ENCODE measurements at places on chromosomes 2 and 18. TPM values are rescaled to one million over a fixed set of nuclear protein-coding genes. Genes with fewer than 3 reads are reported as not detected.
A peak's percentile ranks its signal among the peaks of the same experiment; 100 is the strongest.

Gene RUFY4
- polyA plus RNA-seq: not detected

- no peak overlapping the region for H3K4me3 ChIP-seq
- H3K27me3 ChIP-seq: no peaks in the 10 kb centered on the region
- H3K27ac ChIP-seq: peak overlapping the region; percentile 47
- DNase-seq: no peak
Observed at GRCh38 chr2:195613922-195614321, 43.1 kb upstream of the SLC39A10 start.

- peak overlapping the region; percentile 100 for H3K4me3 ChIP-seq
- peaks cover 16% of the 10 kb centered on the region for H3K36me3 ChIP-seq
- peak; percentile 73 for DNase-seq
Observed at GRCh38 chr2:20448246-20448976, 1.5 kb downstream of the RHOB start.

- no peaks in the 10 kb centered on the region for H3K4me1 ChIP-seq
- no peak overlapping the region for H3K27ac ChIP-seq
- no peaks in the 10 kb centered on the region for H3K27me3 ChIP-seq
- no peaks in the 10 kb centered on the region for H3K36me3 ChIP-seq
- no peak for DNase-seq
- no peak overlapping the region for H3K4me3 ChIP-seq
Observed at GRCh38 chr2:134763164-134763710, 44.4 kb upstream of the TMEM163 start.

- no peaks in the 10 kb centered on the region for H3K4me1 ChIP-seq
- H3K27me3 ChIP-seq: no peaks in the 10 kb centered on the region
- H3K36me3 ChIP-seq: no peaks in the 10 kb centered on the region
- H3K27ac ChIP-seq: no peak overlapping the region
Observed at GRCh38 chr2:72027426-72028161, 120.1 kb downstream of the CYP26B1 start.

GRCh38 chr18:55321265-55322177, 266.5 kb downstream of the TCF4 start:
- H3K27ac ChIP-seq: peak overlapping the region; percentile 89
- H3K27me3 ChIP-seq: no peaks in the 10 kb centered on the region
- H3K4me1 ChIP-seq: peaks cover 17% of the 10 kb centered on the region
- no peaks in the 10 kb centered on the region for H3K36me3 ChIP-seq

GRCh38 chr18:46866523-46866922, 50.8 kb downstream of the PIAS2 start:
- no peak overlapping the region for H3K4me3 ChIP-seq
- H3K27ac ChIP-seq: no peak overlapping the region
- no peaks in the 10 kb centered on the region for H3K4me1 ChIP-seq
- DNase-seq: no peak
- no peaks in the 10 kb centered on the region for H3K36me3 ChIP-seq
- no peaks in the 10 kb centered on the region for H3K27me3 ChIP-seq

Gene ARHGAP25
- 2.8 TPM for polyA plus RNA-seq

GRCh38 chr2:232504438-232504837, 15.8 kb upstream of the PRSS56 start:
- H3K36me3 ChIP-seq: no peaks in the 10 kb centered on the region
- H3K27ac ChIP-seq: no peak overlapping the region
- H3K4me1 ChIP-seq: peaks cover 21% of the 10 kb centered on the region
- no peak overlapping the region for H3K4me3 ChIP-seq

DNA sequence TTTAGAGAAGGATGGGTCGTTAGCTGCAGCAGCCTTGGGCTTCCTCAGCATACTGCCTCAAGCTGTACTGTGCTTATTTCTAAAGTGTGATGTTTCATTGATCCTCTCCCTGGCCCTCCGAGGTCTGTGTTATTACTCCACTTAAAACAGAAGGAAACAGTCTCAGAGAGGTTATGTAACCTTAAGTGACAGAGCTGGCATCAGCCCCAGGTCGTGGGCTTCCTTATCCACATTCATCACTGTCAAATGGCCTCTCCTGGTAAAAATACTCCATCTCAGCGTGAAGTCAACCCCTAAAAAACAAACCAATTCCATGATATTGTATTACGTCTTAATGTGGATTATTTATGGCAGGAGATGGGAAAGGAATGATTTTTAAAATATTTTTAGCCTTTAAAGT, 153.3 kb upstream of the NOSTRIN start:
- peak; percentile 87 for DNase-seq
- H3K27me3 ChIP-seq: no peaks in the 10 kb centered on the region
- no peaks in the 10 kb centered on the region for H3K36me3 ChIP-seq
- no peak overlapping the region for H3K4me3 ChIP-seq

- H3K36me3 ChIP-seq: no peaks in the 10 kb centered on the region
- no peak for DNase-seq
- H3K27ac ChIP-seq: no peak overlapping the region
- H3K4me3 ChIP-seq: no peak overlapping the region
Observed at GRCh38 chr2:223641082-223641481, 38.9 kb upstream of the SCG2 start.

Gene CAPN13
- polyA plus RNA-seq: 11.4 TPM

Gene ALPG
- polyA plus RNA-seq: 0.10 TPM

Measured in sigmoid colon (tissue), 7 donors.